SK-N-SH (cell line): ENCODE measurements at places on chromosomes 12 and 14. TPM values are rescaled to one million over a fixed set of nuclear protein-coding genes. Genes with fewer than 3 reads are reported as not detected.

The ZNF891 gene
- 0.33 and 0.50 TPM in 2 replicates for polyA plus RNA-seq

DNA sequence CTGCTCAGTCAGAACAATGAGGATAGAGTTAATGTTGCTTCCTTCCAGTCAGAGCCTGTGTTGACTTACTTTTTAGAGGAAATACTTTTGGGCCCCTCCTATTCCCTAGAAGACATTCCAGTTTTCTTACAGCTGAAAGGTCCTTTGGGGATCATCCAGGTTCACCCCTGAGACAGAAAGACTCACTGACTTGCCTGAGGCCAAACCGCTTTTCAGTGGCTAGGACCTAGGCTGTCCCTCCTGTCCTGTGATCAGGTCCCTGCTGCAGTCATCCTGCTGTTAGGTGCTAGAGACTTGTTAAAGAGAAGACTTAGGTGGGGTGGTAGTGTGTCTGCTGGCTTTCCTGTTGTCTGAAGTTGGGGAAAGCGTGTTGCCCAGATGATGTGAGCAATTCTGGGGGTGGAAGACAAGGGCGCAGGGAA lies 39.6 kb downstream of the SUSD6 start:
- H3K27ac ChIP-seq: no peak overlapping the region
- no peak for DNase-seq
- H3K4me3 ChIP-seq: no peak overlapping the region
- no peaks in the 10 kb centered on the region for H3K36me3 ChIP-seq
- no peaks in the 10 kb centered on the region for H3K27me3 ChIP-seq

- H3K36me3 ChIP-seq: no peaks in the 10 kb centered on the region
- H3K27ac ChIP-seq: peak overlapping the region; percentile 58
- H3K27me3 ChIP-seq: no peaks in the 10 kb centered on the region
- no peaks in the 10 kb centered on the region for H3K4me1 ChIP-seq
- DNase-seq: peak; percentile 66
Observed at GRCh38 chr12:131142891-131143657, 189.4 kb downstream of the ADGRD1 start.

DNA sequence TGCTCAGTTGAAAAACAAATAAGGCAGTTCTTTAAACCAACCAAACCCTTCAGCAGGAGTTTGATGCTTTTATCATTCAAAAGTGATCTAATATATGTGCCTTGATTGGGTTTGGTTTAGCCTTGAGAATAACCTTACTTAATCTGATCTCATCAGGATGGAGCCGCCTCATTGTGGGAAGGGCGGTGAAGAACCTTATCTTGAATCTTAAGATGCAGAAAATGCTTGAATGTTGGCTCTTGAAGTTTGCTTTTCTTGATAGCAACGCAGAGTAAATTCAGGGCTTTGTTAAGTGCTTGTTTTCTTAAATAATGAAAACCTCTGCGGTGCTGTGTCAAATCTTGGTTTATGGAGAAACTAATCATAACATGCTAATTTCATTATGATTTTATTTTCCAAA lies 138.2 kb downstream of the MON2 start:
- peak overlapping the region; percentile 100 for H3K27ac ChIP-seq
- DNase-seq: no peak
- peaks cover 21% of the 10 kb centered on the region for H3K36me3 ChIP-seq
- H3K4me1 ChIP-seq: no peaks in the 10 kb centered on the region
- H3K4me3 ChIP-seq: peak overlapping the region; percentile 91

DNA sequence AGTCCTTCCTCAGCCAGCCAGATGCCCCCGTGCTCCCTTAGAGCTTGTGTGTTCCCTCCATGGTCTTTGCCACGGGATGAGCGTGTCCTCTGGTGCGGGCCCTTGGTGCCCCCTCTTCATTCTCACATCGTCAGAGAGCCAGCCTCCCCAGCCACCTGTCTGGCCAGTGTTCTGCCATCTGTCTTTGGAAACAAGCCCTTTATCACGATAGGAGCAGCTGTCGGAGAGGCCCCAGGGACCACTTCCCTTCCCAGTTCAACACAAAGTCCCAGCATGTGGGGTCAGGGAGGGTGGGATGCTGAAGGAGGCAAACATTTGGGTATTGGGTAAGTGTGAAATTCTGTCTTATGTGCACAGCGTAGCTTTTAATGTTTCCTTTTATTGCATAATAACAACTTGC lies 44.5 kb downstream of the DYNC1H1 start:
- peaks cover 91% of the 10 kb centered on the region for H3K36me3 ChIP-seq
- DNase-seq: no peak
- no peaks in the 10 kb centered on the region for H3K4me1 ChIP-seq
- H3K27ac ChIP-seq: no peak overlapping the region
- H3K4me3 ChIP-seq: no peak overlapping the region

- H3K27ac ChIP-seq: no peak overlapping the region
- no peak overlapping the region for H3K4me3 ChIP-seq
- no peaks in the 10 kb centered on the region for H3K36me3 ChIP-seq
- H3K27me3 ChIP-seq: no peaks in the 10 kb centered on the region
- DNase-seq: no peak
Observed at GRCh38 chr12:117640511-117640910, 279.1 kb upstream of the NOS1 start.

DNA sequence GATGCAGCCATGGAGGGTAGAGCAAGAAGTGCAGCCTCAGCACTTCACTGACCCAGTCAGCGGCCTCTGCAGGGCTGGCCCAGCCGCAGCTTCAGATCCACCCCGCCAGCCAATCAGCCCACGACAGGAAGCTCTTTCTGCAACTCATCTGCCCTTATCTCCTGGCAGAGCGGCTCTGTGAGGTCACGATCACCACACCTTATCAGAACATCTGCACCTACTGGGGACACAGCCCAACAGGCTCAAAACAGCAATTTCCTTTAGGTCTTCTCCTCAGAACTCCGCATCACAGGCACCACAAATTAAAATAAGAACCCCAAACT lies 287.3 kb downstream of the BCL11B start:
- H3K4me3 ChIP-seq: no peak overlapping the region
- H3K27ac ChIP-seq: no peak overlapping the region

- H3K27me3 ChIP-seq: no peaks in the 10 kb centered on the region
- no peak overlapping the region for H3K4me3 ChIP-seq
- peaks cover 4% of the 10 kb centered on the region for H3K36me3 ChIP-seq
Observed at GRCh38 chr14:24178399-24179178, 6.7 kb downstream of the REC8 start.

DNA sequence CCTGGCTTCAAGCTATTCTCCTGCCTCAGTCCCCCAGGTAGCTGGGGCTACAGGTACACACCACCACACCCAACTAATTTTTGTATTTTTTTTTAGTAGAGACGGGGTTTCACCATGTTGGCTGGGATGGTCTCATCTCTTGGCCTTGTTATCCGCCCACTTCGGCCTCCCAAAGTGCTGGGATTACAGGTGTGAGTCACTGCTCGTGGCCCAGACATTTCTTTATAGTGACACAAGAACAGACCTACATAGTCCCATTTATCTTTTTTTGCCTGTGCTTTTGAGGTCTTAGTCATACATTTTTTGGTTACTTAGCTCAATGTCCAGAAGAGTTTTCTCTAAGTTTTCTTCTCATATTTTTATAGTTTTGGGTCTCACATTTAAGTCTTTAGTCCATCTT lies 247.4 kb downstream of the SYT10 start:
- no peak overlapping the region for H3K27ac ChIP-seq
- H3K4me3 ChIP-seq: no peak overlapping the region
- H3K4me1 ChIP-seq: no peaks in the 10 kb centered on the region
- H3K36me3 ChIP-seq: no peaks in the 10 kb centered on the region

DNA sequence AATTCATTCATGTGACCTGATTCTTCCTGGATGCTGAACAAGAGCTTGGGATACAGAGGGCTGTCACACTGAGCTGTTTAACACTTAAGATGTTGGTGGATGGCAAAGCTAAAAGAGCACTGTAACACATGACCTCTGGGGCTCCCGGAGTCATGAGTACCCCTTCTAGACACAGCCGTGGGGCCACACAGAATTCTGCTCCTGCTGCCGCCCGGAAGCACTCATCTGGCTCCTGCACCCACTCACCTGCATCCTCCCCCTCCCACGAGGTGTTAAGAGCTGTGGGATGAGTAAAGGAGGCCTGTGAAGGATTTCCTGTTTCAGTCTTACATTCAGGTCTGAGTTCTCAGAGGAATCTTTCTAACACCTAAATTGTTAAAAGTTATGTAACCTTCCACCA lies 78.0 kb upstream of the SSTR1 start:
- no peaks in the 10 kb centered on the region; the same call in 1 of the 2 replicates for H3K27me3 ChIP-seq
- no peaks in the 10 kb centered on the region for H3K4me1 ChIP-seq
- no peak overlapping the region for H3K4me3 ChIP-seq
- no peak overlapping the region for H3K27ac ChIP-seq
- no peaks in the 10 kb centered on the region for H3K36me3 ChIP-seq

The NOXRED1 gene
- 0.21 and 0.37 TPM in 2 replicates for polyA plus RNA-seq
